ENCODE measurements at places on chromosomes 6 and 20.

DNA sequence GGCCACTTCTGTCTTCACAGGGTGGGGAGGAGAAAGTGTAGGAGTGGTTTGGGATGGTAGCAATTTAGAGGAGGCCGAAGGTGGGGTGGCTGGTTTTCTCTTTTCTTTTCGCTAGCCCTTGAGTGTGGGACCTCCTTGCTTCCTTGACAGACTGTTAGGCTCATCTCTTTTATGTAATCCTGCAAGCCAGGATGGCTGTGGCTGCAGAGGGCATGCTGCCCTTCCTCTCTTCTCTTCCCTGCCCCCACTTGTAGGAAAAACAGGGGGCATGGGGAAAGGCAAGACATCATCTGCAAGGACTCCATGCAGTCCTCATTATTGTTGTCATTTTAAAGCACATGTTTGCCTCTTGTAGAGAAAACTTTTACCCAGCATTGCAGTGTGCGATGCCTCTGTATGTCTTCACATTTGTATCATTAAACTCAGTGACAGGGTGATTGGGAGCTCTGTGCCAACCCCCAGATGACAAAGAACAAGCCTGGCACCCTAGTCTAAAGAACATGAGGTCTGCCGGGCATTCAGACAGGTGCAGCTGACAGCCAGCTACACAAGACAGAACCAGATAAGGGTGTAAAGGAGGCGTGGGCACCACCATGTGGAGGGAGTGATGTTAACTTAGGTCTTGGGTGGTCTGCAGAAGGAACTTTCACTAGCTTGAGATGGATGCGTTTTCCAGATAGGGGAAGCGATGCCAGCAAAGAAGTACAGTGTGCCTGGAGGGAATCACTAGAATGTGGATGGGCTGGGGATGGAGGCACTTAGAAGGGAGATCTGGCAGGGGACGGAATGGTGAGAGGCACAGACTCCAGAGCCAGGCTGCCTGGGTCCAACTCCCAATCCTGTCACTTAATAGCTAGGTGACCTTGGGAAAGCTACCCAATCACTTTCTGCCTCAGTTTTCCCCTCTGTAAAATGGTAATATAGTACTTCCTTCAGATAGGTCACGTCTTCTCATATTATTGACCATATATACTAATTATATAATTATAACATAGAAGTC is 207.6 kb downstream of the TBC1D7 start:
- no peak for DNase-seq

DNA sequence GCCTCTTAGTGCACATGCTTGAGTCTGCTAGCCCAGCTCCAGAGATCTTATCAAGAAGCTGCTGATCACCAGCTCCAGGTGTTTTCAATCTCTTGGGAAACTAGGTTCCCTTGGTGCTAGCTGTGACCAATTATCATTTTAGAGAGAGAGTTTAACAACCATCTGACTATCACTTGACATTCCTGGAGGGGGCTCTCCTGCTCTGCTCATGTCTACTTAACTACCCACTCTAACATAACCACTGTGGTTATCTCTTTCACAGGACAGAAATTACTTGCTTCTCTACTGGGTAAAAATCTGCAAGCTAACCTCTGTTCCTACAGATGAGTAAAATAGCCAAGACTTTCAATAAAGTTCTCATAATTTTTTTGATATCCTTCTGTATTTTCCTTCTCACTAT is 823.4 kb upstream of the GJE1 start:
- DNase-seq, result no peak

- DNase-seq, result no peak
Measured at GRCh38 chr20:23049201-23050075, at the start of gene THBD. THBD (minus strand) TSS chr20:23049672; CDS start chr20:23049504, 168 bp downstream.

DNA sequence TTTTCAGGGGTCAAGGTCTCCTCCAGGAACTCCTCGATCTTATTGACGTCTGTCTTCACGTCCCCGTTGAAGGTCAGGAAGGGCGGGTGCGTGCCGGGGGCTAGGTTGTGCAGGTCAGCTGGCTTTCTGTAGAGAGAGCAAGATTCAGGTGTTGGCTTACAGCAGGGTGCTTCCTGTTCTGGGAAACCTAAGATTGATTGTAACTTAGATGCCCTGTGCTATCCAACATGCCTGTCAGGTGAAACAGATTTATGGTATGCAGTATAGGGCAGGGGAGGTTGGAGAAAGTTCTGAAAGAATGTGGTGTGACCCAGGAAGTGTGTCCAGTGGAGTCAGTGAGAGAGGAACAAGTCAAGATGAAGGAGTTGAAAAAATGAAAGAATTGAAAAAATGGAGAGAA is 66.4 kb downstream of the CLIC5 start:
- DNase-seq, result no peak

Data from NCI-H187 treated with DMSO at 0.1 percent for 48 hours (cell line).